ENCODE measurements at places on chromosomes 6 and 20.

GRCh38 chr6:166031275-166031674, 136.4 kb downstream of the TBXT start:
- no peak for DNase-seq

DNA sequence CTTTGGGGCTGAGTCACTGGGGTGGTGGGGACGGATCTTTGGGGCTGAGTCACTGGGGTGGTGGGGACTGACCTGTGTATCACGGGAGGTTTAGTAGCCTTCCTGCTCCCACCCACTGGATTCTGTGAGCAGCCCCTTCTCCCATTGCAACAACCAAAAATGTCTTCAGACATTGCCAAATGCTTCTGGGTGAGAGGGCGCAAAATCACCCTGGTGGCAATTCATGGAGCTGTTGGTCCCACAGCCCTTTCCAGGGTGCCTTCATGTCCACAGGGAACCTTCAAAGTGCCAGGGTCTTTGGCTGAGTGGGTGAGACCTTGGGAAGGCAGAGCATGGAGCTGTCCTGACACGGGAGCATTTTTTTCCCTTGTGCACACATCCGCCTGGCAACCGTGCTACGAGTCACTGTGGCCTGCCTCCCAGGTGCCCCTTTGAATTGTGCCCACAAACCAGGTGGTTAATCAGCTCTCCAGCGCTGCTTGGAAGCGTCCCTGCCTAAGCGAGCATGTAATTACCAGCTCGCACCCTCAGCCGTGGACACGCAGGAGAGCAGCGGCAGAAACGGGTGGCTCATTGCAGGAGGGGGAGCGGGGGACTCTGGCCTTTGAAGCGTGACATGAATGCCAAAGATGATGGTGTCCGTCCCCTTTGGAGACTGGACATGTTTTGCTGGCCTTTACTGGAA, 27.4 kb upstream of the APCDD1L start:
- DNase-seq: no peak

DNA sequence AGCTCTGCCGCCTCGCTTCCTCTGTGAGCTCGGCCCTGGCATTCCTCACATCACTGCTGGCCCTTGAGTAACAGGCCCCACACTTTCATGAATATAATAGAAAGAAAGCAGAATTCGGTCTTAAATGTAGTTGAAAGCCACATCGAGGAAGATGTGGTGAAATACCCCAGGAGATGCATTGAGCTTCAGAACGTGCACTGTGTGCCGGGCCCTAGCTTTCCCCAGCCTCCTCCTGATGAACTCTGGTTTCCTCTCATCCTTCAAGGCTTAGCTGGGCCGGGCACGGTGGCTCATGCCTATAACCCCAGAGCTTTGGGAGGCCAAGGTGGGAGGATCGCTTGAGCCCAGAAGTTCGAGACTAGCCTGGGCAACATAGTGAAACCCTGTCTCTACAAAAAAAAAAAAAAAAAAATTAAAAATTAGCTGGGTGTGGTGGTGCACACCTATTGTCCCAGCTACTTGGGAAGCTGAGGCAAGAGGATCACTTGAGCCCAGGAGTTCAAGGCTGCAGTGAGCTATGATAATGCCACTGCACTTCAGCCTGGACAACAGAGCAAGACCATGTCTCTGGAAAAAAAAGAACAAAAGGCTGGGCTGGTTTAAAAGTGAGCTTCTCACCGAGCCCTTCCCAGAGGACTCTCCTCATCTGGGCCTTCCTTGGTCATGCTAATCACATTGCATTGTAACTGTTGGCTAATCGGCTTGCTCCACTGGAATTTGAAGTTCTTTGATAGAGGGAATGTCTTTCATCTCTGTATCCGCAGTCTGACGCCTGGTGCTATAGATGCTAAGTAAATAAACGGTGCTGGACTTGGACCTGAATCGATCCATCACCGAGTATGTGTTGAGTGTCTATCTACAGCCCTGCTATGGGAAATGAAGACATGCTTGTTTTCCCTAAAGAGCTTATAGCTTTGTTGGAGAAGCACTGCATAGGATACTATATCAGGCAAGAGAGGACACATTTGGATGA, 43.8 kb upstream of the FOXQ1 start:
- DNase-seq: no peak

DNA sequence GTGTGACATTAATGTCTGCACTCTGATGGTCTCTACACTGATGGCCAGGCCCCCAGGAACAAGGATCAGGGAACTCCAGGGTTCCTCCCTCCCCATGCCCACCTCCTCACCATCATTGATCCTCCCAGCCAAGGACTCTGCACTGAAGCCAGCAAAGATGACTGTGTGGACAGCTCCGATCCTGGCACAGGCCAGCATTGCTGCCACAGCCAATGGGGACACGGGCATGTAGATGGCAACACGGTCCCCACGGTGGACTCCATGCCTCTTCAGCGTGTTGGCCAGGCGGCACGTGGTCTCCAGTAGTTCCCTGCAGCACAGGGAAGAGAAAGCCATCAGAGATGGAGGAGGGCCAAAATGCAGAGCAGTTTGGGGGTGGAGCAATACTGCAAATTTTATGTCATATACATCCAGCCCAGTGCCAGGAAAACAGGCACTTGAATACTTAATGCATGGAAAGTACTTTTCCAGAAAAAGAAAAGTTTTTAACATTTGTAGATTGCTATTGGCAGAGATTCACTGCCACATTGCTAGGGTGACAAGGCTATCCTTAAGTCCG, 27.2 kb downstream of the ACSS1 start:
- DNase-seq: no peak

DNA sequence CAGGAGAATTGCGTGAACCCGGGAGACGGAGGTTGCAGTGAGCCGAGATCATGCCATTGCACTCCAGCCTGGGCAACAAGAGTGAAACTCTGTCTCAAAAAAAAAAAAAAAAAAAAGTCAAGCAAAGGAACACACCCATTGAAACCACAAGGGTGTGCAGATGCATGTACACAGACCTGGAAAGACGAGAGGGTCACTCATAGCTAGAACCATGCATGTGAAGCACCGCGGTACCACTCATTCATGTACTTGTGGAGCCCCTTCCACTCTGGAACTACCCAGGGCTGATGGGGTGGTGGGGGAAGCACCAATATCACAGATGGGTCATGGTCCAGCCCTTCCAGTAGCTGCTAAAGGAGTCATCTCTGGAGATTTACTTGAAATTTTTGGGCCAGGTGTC, 7.4 kb upstream of the TJAP1 start:
- DNase-seq: no peak

- DNase-seq: no peak
Measured at GRCh38 chr6:36609582-36609981, 15.4 kb downstream of the SRSF3 start.

- DNase-seq: no peak
Measured at GRCh38 chr20:59812286-59813125, 120.9 kb downstream of the SYCP2 start.

DNA sequence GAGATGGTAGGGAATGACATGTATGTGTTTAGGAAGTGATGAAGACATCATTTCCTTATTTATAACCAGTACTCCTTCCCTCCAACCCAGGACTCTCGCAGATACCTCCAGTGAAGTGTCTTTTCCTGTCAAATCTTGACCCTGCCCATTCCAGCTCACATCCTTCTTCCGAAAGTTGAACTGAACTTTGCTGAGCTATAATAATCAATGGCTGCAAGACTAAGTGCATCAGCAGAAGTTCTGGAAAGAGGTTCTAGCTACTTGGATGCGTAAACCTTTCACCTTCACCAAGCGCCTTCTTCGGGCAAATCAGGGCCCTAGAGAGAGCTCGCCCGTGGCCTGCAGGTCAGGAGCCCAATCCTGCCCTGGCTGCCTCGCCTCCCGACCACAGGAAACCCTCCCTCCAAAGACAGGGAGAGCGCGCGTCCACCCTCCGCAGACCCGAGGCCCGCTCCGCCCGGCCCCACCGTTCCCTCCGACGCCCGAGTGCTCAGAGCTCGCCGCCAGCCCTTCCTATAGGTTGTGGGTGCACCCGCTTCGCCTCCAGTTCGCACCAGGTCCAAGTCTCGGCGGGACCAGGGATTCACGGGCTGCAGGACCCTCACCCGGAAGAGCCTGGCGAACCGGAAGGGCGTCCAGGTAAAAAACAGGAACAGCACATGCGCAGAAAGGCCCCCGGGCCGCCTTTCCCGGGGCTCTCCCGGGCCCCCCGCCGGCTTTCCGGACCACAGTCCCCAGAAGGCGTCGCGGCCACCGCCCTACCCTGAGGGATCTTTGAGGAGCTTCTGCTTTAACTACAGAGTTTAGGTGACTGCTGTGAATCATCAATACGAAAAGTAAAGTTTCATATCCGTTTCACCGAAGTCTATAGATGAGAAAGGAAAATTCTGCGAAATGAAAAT, at the start of gene ZNF334:
Gene ZNF334, minus strand, starts transcription at position 617 of the 902 bp plus-strand sequence. CDS start 1,457 bp downstream, outside the sequence.
- DNase-seq: no peak

- no peak for DNase-seq
Measured at GRCh38 chr6:117025310-117025709, 148.3 kb downstream of the RFX6 start.

- DNase-seq: no peak
Measured at GRCh38 chr6:127518710-127519468, at the start of gene MTCL3. Gene MTCL3 (minus strand): TSS chr6:127519335.

DNA sequence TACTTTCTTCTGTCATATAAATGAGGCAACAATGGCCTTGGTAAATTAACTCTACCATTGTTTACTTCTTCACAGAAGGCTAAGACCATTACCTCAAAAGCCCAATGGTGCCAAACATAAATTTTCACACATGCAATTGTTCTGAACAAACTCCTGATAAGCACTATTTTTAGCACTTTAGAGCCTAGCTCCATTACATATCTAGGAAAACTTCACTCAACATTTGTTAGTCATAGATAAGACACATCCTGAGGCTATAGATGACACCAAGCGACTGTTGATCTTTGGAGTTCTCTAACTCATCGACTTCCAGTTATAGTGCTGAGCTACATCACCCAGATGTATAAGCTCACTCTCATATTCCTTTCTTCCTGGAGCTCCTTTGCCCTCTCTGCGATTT, 245.9 kb downstream of the EYS start:
- no peak for DNase-seq

DNA sequence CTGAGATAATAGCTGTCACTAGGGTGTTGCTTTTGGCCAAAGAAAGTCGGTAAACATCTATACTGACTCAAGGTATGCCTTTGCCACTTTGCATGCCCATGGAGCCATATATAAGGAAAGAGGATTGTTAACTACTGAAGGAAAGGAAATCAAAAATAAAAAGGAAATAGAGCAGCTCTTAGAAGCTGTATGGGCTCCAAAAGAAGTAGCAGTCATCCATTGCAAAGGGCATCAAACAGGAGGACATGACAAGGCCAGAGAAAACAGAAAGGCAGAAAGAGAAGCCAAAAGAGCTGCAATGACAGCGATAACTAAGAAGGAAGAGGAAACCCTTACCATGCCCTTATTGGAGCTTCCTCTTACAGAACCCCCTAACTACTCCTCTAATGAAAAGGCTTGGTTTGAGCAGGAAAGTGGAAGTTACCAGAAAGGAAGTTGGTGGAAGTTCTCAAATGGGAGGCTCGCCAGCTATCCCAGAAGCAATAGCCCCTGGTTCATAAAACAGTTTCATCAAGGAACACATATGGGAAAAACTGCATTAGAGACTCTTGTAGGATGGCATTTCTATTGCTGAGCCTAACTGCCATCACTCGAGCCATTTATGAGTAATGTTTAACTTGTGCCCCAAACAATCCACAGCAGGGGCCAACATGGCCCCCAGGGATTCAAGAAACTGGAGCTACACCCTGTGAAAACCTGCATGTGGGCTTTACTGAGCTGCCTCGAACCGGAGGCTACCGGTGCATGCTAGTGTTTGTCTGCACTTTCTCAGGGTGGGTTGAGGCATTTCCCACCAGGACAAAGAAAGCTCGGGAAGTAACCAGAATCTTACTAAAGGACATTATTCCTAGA, 7.0 kb downstream of the IL22RA2 start:
- DNase-seq: no peak

- no peak for DNase-seq
Measured at GRCh38 chr6:119858901-119859300, 509.3 kb upstream of the MAN1A1 start.

- DNase-seq: no peak
Measured at GRCh38 chr6:152271776-152272464, 365.2 kb downstream of the SYNE1 start.

DNA sequence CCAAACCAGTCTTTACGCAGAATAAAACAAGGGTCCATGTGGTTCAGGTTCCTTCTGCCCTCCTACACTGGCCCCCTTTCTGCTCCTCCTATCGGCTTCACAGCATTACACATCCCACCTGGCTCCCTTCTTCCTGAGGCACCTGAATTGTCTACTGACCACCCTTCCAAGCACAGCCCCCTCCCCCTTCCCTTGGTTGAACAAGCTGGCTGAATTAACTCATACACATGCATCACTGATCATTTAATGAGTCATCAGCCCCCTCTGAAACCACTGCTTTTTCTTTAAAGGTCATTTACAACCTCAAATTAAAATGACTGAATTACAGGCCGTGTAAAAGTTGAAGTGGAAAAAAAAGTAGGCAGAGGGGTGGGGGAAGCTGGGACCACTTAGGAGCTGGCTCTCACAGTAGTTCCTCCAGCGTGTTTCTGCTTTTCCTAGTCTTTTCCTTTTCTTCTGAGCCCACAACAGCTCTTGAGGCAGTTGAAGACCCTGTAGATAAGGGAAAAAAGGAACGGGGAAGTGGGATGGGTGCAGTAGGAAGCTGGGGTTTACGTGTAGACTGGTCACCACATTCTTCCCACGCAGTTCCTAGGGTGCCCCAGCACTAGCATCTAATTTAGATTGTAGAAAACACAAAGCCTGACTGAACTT, 67.6 kb downstream of the FYN start:
- DNase-seq: no peak

DNA sequence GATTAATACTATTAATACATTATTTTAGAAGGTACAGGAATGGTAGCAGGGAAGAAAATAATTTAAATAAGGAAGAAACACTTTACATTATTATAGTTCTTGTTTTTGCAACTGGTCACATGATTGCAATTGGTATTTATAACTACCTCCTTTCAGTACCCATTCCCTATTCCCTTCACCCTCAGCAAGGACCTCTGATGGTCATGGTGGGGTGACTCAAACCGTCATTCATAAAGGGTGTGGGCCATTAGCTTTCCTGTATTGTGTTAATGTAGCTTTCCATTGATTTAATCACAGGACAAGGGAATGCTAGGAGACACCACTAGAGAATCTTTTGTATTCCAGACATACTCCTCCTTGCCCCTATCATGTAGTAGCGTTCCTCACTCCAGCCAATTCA, 47.2 kb upstream of the TMEM244 start:
- DNase-seq: no peak

DNA sequence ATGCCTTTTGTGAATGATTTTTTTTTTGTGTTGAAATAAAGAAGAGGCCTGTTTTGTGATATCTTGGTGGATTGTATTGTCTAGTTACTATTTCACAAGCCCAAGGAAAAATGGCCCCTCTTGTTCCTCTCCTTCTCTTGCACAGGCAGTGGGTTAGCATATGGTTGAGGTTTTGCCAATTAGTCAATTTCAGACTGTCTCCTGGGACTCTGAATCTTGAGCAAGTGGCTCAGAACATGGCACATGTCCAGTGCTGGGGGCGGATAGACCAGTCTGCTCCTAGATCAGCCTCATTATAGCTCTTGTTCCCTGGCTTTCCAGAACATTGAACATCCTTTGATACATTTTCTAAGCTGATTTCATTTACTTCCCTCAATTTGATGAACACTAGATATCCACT, 589.2 kb downstream of the PHF3 start:
- DNase-seq: no peak

All from stimulated activated CD8-positive, alpha-beta memory T cell treated with anti-CD3 and anti-CD28 coated beads, Interleukin-7, amount 100 ng/mL, for 1 hour (primary cell).